Stimulated activated CD4-positive, alpha-beta T cell treated with anti-CD3 and anti-CD28 coated beads, Interleukin-1b, Interleukin-23, amount 100 ng/mL, for 1 hour (primary cell): ENCODE measurements at places on chromosomes 1 and 21.

DNA sequence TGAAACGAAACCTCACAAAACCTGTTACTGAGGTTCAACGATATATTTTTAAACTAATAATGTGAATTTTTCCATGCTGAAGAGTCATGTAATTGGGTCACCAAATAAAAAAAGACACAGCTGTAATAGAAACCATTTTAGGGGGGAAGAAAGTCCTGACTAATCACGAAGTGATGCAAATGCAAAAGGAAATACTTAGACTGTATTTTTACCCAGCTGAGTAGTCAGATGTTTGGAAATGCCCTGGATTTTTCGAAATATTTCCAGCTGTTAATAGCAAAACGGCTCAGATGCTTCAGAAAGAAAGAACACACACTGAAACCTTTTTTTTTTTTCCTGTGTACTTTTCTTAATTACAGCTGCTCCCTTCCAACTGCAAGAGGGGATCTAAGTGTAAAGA, 210.3 kb downstream of the SETD4 start:
- no peak for DNase-seq

DNA sequence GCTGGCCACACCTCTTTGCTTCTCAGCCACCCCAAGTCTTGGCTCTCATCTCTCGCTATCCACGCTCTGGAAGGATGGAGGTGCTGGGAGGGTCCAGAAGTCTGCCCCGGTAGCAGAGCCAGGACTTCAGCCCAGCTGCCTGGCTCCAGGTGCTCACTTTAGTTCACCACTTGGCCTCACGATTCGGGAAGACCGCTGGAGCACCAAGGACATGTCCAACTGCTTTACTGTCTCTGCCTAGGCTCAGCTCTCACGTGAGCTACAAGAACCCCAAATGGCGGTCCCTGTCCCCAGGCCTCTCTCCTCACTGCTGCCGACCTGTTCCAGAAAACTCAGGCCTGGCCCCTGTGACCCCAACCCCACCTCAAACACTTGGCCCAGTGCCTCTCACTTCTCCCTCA, 3.4 kb downstream of the TRIM11 start:
- DNase-seq: no peak

DNA sequence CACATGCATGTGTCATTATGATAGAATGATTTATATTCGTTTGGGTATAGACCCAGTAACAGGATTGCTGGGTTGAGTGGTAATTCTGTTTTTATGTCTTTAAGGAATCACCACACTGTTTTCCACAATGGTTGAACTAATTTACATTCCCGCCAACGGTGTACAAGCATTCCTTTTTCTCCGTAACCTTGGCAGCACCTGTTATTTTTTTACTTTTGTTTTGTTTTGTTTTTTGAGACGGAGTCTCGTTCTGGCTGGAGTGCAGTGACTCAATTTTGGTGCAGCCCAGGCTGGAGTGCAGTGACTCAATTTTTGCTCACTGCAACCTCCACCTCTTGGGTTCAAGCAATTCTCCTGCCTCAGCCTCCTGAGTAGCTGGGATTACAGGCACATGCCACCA, 8.5 kb upstream of the S100B start:
- no peak for DNase-seq

DNA sequence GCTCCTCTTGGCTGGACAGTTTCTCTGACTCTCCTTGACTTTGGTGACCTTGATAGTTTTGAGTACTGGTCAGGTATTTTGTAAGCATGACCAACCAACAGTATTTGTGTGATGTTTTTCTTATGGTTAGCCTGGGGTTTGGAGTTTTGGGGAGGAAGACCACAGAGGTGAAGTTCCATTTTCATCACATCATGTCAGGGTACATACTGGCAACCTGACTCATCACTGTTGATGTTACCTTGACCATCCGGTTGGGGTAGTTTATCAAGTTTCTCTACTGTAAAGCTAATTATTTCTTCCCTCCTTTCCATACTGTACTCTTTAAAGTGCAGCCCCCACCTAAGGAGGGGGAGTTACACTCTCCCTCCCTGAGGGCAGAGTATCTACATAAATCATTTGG, 13.4 kb downstream of the OSCP1 start:
- no peak for DNase-seq

- no peak for DNase-seq
Measured at GRCh38 chr1:82161700-82162141, 361.0 kb downstream of the ADGRL2 start.

- DNase-seq: no peak
Measured at GRCh38 chr1:8814865-8815264, 2.6 kb downstream of the RERE start.
